NCI-H1436 treated with DMSO at 0.1 percent for 48 hours (cell line): ENCODE measurements at places on chromosomes 3 and 15.

DNA sequence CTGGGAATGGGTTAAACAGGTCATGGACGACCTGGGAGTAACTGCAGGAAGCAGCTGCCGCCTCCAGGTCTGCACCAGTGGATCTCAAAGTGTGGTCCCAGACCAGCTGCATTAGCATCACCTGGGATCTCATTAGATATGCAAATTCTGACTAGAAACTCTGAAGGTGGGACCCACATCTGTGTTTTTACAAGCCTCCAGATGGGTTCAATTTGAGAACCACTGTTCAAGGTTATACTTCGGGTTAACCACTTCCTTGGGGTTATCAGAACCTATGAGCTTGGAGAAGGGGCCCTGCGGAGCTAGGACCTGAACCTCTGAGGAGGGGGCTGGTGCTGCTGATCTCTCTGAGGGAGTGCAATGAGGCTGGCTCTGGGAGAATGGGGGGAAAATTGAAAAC, 324.8 kb upstream of the CTDSPL start:
- DNase-seq, result no peak

GRCh38 chr3:66312039-66312438, 91.2 kb downstream of the SLC25A26 start:
- DNase-seq, result no peak

GRCh38 chr3:170697131-170697530, 111.3 kb upstream of the SLC7A14 start:
- DNase-seq, result no peak

DNA sequence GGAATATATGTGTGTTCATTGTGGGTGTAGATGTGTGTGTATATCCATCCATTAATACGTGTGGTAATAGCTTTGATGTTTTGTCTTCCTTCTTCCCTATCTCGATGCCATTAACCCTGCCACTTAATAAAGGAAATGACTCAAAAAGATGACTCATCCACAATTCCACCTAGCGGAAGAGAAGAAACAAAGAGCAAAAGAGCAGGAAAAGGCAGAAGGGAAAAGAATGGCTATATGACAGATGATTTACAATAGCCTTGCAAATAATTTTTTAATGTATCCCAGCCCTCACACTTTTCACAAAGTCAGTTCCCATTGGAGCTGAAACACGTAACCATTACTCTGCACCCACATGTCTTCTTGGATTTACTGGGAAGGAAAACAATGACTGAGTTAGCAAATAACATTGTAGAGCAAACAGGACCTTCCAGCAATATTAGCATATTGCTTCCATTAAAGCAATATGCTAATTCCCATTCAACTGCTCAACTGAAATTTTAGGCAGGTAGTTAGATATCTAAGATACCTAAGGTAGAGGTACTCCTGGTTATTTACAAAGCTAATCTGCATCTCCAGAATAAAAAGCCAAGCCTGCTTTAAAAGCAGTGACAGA, 197.2 kb downstream of the KCNAB1 start:
- DNase-seq, result no peak

DNA sequence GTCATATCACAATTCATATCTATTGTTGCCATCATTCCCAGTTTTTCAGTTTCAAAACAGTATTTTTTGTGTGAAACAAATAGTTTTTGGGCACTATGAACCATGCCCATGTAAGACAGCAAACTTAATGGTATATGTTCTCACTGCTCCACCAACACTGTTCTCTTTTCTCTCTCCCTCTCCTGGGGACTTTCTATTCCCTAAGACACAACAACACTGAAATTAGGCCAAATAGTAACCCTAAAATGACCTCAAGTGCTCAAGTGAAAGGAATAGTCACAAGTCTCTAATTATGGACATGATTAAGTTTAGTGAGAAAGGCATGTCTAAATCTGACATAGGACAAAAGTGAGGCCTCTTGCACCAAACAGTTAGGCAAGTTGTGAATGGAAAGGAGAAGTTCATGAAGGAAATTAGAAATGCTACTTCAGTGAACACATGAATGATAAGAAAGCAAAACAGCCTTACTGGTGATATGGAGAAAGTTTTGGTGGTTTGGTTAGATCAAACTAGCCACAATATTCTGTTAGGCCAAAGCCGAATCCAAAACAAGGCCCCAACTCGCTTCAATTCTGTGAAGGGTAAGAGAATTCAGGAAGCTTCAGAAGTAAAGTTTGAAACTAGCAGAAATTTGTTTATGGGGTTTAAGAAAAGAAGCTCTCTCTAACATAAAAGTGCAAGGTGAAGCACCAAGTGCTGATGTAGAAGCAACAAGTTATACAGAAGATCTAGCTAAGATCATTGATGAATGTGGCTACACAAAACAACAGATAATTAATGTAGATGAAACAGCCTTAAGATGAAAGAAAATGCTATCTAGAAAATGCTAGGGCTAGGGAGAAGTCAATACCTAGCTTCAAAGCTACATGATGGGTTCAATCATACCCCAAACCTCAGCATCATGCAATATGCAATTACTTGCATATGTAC, 104.2 kb downstream of the CBLB start:
- DNase-seq, result no peak

GRCh38 chr3:182920515-182921084, 59.7 kb downstream of the DCUN1D1 start:
- no peak for DNase-seq

GRCh38 chr3:181839039-181839915, 127.6 kb downstream of the SOX2 start:
- peak; percentile 98 for DNase-seq

GRCh38 chr3:86249833-86250232, 741.1 kb downstream of the VGLL3 start:
- no peak for DNase-seq

DNA sequence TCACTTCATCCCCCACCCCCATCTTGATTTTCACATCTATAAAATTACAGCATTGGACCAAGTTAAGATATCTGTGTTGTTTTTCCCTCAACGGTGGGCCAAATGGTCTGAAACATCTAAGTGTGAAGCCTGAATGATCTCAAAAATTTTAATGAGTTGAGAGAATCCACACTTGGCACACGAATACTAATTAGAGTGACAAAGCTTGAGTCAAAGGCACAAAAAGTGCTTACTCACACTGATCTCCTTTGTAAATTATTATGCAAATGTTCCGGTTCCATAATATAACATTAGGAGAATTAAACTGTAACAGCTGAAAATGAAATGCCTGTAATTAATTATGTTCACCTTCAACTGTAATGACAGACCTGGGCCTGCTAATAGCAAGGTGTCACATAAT, 33.6 kb downstream of the GPR176 start:
- DNase-seq, result no peak

GRCh38 chr3:72234391-72234790, 449.4 kb upstream of the PROK2 start:
- DNase-seq, result no peak

GRCh38 chr3:39390181-39390580, 7.0 kb downstream of the SLC25A38 start:
- no peak for DNase-seq

GRCh38 chr3:58093574-58094195, 85.5 kb downstream of the FLNB start:
- no peak for DNase-seq

GRCh38 chr3:110773413-110773954, 298.1 kb upstream of the NECTIN3 start:
- no peak for DNase-seq

GRCh38 chr3:183301937-183302580, 49.0 kb downstream of the B3GNT5 start:
- DNase-seq, result no peak

- no peak for DNase-seq
Measured at GRCh38 chr15:23472678-23473077, 25.6 kb upstream of the GOLGA6L2 start.

DNA sequence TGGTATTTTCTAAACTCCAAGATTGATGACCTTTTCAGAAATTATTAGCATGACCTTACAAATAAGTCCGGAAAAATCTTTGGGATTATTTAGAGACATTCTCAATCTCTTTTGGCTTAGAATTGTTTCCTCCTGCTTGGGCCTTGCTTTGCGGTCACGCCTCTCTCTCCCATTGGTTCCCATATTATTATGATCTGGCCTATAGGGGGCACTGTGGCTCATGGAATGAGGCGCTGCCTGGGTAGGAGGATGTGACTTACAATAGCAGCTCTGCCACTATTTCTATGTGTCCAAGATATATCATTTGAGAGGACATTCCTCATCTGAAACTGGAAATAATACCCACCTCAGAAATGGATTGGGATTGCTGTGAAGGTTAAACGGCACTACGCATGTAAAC, 464.9 kb downstream of the MFSD1 start:
- DNase-seq, result no peak

DNA sequence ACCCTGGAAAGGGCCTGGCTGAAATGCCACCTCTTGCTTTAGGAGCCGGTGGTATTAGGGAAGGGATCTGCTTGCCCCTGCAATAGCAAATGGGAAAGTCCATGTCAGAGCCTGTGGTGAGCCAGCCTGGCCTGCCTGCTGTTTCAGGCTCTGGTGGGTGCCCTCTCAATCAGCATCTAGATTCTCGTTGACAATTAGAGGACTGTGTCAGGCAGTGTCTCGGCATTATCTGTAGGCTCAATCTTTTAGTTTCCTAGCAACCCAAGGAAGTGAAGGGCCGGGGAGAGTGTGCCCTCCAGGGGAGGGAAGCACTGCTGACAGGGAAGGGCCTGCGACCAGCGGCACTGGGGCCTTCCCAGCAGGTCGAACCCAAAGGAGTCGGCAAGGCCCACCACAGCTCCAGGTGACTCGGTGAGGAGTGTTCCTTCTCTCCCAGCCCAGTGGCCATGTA, 42.1 kb downstream of the TLE3 start:
- no peak for DNase-seq

DNA sequence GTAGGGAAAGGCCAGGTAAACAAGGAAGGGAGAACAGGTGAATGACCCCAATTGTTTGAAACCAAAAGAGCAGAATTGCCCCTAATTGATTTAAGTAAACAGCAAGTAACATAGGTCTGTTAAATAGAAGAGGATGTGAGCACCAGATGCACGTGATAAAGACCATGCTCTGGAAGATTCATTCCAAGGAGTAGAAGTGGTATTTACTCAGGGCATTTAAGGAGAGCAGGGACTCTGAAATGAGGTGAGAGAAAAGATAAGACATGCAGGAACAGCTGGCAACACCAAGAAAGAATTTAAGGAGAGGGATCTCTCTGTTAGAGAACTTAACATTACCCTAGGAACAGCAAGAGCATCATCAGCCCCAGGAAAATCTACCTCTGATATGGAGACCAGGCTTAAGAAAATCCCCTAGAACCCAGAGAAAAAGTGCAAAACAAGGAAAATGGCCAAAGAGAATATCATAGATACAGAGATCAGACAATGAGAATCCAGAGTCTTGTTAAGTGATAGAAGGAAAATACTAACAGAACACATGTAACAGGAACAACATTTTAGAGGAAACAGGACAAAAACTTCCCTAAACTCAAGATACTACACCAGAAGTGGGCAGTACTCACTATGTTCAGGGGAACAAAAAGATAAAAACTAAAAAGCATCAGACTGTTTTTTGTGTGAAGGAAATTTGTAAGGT, 6.4 kb downstream of the NUDT16 start:
- no peak for DNase-seq

- no peak for DNase-seq
Measured at GRCh38 chr3:108183971-108184370, 38.3 kb downstream of the IFT57 start.
